Thymus (tissue), 14 donors: ENCODE measurements at places on chromosomes 1 and 21. TPM values are rescaled to one million over a fixed set of nuclear protein-coding genes. Genes with fewer than 3 reads are reported as not detected.

The SMPDL3B gene
- polyA plus RNA-seq, result 1.9 TPM

The POMGNT1 gene
- polyA plus RNA-seq, result 44.9 TPM

The SLC9C2 gene
- 0.14 TPM for polyA plus RNA-seq

The PRRX1 gene
- polyA plus RNA-seq, result 18.3 TPM

The HSD17B7 gene
- polyA plus RNA-seq, result 21.6 TPM

The VSIG8 gene
- polyA plus RNA-seq, result 2.6 TPM

The OPRD1 gene
- polyA plus RNA-seq, result 0.05 TPM

The PAQR7 gene
- 2.9 TPM for polyA plus RNA-seq

The PLPPR4 gene
- 0.30 TPM for polyA plus RNA-seq

The SOX13 gene
- polyA plus RNA-seq, result 3.8 TPM

The CLCA4 gene
- 0.59 TPM for polyA plus RNA-seq

DNA sequence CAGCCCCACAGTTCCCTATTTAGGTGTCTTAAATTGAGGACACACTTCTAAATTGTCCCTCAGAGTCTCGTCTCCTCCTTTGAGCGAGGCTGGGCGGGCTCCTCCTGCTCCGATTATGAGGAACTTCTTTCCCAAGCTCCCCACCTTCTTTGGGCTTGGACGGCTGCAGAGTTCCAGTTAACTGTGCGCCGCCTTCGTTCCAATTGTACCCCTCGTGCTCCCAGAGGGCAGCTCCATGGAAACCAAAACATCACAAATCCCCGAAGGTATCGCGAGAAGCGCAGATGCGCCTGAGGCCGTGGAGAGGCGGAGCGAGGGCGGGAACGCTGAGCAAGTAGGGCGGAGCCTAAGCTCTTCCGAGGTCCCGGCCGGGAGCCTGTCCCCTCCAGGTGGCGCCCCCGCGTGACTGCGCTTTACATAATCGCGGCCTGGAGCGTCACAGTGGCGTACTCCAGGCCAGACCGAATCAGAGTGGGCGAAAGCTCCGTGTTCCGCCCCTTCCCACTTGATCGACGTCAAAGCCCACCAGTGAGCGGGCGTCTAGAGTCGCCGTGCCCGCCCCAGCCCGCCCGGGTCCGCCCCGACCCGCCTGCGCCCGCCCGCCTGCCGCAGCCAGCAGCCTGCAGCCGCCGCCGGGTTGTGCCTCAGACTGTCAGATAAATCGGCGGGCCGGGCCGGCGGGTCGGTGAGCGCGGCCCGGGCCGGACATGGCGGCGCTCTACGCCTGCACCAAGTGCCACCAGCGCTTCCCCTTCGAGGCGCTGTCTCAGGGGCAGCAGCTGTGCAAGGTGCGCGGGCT is at the start of gene FAM76A:
Gene FAM76A (plus strand): TSS at position 588 of the 799 bp plus-strand sequence. CDS start 120 bp downstream, at position 708.
- peak; percentile 99 for DNase-seq
- H3K36me3 ChIP-seq, result peaks cover 7% of the 10 kb centered on the region
- no peaks in the 10 kb centered on the region for H3K27me3 ChIP-seq

DNA sequence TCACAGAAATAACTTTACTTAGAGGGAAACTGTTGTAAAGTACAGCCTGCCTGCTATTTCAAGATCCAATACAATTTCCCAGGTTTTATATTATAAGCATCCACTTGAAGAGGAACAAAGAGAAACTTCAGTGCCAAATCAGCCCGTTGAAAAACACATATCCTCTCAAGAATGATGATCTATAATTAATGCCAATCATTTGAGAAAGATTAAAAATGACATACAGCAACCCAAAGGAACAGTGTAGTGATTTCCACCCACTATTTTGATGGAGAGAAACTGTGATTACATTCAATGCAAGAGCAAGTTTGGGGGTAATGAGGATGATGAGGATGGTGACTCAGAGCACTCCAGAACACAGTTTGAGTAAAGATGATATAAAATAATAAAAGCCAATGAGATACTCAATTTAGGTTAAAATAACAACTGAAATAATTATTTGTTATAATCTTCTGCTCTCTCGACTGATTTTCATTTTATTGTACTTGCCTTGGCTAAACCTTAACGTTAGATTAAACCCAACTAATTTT is 715.5 kb downstream of the NCAM2 start:
- H3K36me3 ChIP-seq, result no peaks in the 10 kb centered on the region
- H3K4me1 ChIP-seq, result no peaks in the 10 kb centered on the region
- no peak overlapping the region for H3K4me3 ChIP-seq
- H3K27me3 ChIP-seq, result no peaks in the 10 kb centered on the region
- no peak overlapping the region for H3K27ac ChIP-seq

DNA sequence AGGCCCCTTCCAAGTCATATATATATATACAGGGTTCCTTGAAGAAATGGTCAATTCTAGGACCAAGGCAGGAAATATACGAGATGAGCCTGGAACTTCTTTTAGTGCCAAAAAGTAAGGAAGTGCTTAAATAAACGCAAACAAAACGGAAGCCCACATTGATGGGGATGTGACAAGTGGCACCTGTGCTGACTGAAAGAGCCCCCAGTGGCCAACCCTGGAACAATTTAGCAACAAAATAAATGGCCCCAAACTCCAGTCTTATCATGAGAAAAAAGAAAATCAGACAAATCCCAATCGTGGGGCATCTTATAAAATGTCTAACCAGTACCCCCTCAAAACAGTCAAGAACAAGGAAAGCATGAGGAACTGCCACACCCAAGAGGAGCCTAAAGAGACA is 17.7 kb downstream of the PLA2G5 start:
- no peak overlapping the region for H3K27ac ChIP-seq
- no peaks in the 10 kb centered on the region for H3K4me1 ChIP-seq
- H3K27me3 ChIP-seq, result no peaks in the 10 kb centered on the region
- no peak for DNase-seq
- no peaks in the 10 kb centered on the region for H3K36me3 ChIP-seq

GRCh38 chr1:205368478-205368877 is 11.8 kb upstream of the KLHDC8A start:
- no peak overlapping the region for H3K4me3 ChIP-seq
- H3K36me3 ChIP-seq, result no peaks in the 10 kb centered on the region
- H3K4me1 ChIP-seq, result no peaks in the 10 kb centered on the region
- no peak for DNase-seq
- H3K27me3 ChIP-seq, result no peaks in the 10 kb centered on the region
- no peak overlapping the region for H3K27ac ChIP-seq

GRCh38 chr1:4749406-4749805 is 95.0 kb downstream of the AJAP1 start:
- H3K4me1 ChIP-seq, result no peaks in the 10 kb centered on the region
- H3K27me3 ChIP-seq, result no peaks in the 10 kb centered on the region
- H3K27ac ChIP-seq, result no peak overlapping the region
- H3K4me3 ChIP-seq, result no peak overlapping the region

GRCh38 chr1:201714542-201715329 is 114.2 kb upstream of the IPO9 start:
- no peak for DNase-seq
- H3K27ac ChIP-seq, result peak overlapping the region; percentile 17
- no peaks in the 10 kb centered on the region for H3K36me3 ChIP-seq
- H3K4me3 ChIP-seq, result no peak overlapping the region
- no peaks in the 10 kb centered on the region for H3K27me3 ChIP-seq
- H3K4me1 ChIP-seq, result peaks cover 7% of the 10 kb centered on the region

GRCh38 chr1:58934706-58935105 is 150.9 kb upstream of the JUN start:
- H3K27me3 ChIP-seq, result no peaks in the 10 kb centered on the region
- no peak overlapping the region for H3K4me3 ChIP-seq
- H3K4me1 ChIP-seq, result peaks cover 7% of the 10 kb centered on the region
- H3K36me3 ChIP-seq, result no peaks in the 10 kb centered on the region
- H3K27ac ChIP-seq, result no peak overlapping the region

DNA sequence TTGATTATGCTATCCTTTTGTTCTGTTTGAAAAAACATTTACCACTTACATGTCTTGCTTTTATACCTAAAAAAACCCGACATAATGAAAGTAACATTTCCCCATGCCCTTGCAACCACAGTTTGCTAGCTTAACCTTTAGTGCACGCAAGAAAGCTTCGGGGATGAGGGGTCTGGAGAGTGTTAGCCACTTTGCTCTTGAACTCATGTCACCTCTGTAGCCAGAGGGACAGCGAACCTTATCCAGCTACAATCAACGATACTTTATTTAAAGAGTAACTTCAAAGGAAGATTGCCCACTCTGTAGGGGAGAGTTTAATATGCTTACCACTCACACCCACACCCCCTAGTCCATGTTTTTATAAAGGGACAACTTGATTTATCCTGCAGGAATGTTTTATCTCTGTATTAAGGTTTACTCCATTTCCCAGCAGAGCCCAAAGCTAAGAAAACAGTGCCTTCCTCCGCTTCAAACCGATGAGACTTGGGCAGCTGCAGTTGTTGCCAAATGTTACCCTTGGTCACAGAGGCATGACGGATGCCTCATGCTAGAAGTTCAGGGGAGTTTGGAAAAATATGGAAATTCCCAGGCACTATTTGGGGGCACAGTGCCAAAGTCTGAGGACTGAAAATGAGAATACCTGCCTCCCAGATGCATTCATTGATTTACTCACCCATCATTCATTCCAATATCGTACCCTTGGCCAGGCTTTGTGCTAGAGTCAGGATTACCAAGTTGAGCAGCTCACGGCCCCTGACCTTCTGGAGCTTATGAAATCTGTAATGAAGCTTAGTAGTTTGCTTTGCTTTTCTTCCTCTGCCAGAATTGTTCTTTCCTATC is 61.4 kb upstream of the VCAM1 start:
- H3K27ac ChIP-seq, result no peak overlapping the region
- no peak for DNase-seq
- no peak overlapping the region for H3K4me3 ChIP-seq
- no peaks in the 10 kb centered on the region for H3K4me1 ChIP-seq
- H3K36me3 ChIP-seq, result no peaks in the 10 kb centered on the region
- H3K27me3 ChIP-seq, result no peaks in the 10 kb centered on the region

GRCh38 chr1:77398152-77398551 is 116.3 kb downstream of the AK5 start:
- H3K27me3 ChIP-seq, result no peaks in the 10 kb centered on the region
- no peak overlapping the region for H3K27ac ChIP-seq
- no peaks in the 10 kb centered on the region for H3K4me1 ChIP-seq
- DNase-seq, result no peak
- no peaks in the 10 kb centered on the region for H3K36me3 ChIP-seq
- no peak overlapping the region for H3K4me3 ChIP-seq

DNA sequence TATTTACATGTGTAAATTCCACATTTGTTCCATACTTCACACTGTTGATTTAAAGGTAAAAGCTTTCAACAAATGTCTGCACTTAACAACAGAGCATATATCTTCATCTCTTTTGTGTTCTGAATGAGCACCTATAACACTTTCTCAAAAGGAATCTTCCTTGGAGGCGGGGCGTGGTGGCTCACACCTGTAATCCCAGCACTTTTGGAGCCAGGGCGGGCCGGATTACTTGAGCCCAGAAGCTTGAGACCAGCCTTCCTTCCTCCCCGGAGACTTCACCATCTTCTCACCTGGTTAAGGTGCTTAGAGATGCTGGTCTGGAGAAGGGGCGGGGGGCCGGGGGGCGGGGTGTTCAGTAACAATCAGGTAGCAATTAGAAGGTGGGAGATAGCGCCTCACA is 16.5 kb downstream of the RYR2 start:
- H3K36me3 ChIP-seq, result no peaks in the 10 kb centered on the region
- no peak overlapping the region for H3K4me3 ChIP-seq
- H3K27ac ChIP-seq, result no peak overlapping the region
- no peaks in the 10 kb centered on the region for H3K4me1 ChIP-seq

DNA sequence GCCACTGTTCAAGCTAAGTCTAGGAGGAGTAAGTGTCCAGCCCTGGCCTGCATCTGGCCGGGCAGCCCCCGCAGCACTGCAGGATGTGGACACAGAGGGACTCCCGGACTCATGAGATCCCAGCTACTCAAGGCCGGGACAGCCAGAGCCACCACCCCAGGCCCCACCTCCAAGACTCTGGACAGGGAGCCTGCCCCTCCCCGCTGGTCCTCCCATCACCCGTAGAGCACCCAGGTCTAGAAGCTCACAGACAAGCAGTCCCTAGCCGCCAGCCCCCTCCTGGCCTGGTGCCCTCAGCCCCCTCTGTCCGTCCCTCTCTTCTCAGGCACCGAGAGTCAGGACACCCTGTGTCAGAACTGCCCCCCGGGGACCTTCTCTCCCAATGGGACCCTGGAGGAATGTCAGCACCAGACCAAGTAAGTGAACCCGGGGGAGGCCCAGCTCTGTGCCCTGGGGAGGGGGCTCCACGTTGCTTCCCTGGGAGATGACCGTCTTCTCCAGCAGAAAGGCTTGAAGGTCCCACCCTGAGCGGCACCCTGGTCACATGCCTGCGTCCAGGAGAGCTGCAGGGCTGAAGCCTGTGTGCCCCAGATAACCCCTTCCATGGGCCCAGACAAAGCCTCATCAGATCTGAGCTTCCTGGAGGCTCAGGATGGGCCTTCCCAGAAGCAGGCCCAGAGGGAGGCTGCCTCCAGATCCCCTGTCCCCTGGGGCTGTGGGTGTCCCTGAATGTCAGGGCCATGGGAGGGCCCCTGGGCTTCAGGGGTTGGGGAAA is 4.3 kb downstream of the TNFRSF14 start:
- H3K36me3 ChIP-seq, result peaks cover 49% of the 10 kb centered on the region
- no peak for DNase-seq
- no peak overlapping the region for H3K27ac ChIP-seq
- peaks cover 18% of the 10 kb centered on the region for H3K4me1 ChIP-seq
- no peaks in the 10 kb centered on the region for H3K27me3 ChIP-seq

DNA sequence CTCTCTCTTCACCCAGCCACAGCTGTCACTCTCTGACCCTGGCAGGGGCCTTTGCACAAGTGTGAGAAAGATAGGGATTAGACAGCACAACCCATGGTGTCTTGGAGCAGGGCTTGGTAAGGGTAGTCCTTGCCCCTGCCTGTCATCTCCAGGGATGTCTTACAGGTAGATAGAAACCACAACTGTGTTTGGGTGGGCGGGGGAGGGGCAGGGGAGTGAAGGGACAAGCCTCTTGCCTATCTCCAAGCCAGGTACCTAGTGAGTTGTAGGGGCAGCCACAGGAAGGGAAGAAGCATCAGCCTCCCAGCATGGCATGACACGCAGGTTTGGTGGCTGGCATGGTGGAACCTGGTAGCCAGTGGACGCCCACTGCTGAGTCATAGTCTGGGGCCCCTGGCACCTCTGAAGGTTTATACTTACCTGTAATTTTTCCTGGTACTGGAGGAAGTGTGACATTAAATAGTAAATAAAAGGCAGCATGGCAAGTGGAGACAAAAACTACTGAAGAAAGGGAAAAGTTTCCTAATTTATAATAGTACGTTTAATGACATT is 97.5 kb downstream of the CLEC20A start:
- no peaks in the 10 kb centered on the region for H3K4me1 ChIP-seq
- no peaks in the 10 kb centered on the region for H3K36me3 ChIP-seq
- H3K4me3 ChIP-seq, result no peak overlapping the region
- DNase-seq, result no peak

GRCh38 chr1:202075389-202075788 is 47.3 kb upstream of the GPR37L1 start:
- H3K4me1 ChIP-seq, result no peaks in the 10 kb centered on the region
- no peak for DNase-seq
- H3K4me3 ChIP-seq, result no peak overlapping the region
- no peaks in the 10 kb centered on the region for H3K36me3 ChIP-seq
- no peaks in the 10 kb centered on the region for H3K27me3 ChIP-seq

- H3K27ac ChIP-seq, result no peak overlapping the region
- no peaks in the 10 kb centered on the region for H3K4me1 ChIP-seq
- peaks cover 2% of the 10 kb centered on the region for H3K27me3 ChIP-seq
- DNase-seq, result no peak
Measured at GRCh38 chr21:41638201-41638790, 128.6 kb downstream of the RIPK4 start.

- H3K36me3 ChIP-seq, result no peaks in the 10 kb centered on the region
- no peak overlapping the region for H3K27ac ChIP-seq
- no peak overlapping the region for H3K4me3 ChIP-seq
- no peaks in the 10 kb centered on the region for H3K4me1 ChIP-seq
- DNase-seq, result peak; percentile 60
Measured at GRCh38 chr21:14773777-14774345, 227.7 kb upstream of the SAMSN1 start.
